NCI-H526 treated with DMSO at 0.1 percent for 48 hours (cell line): ENCODE measurements at places on chromosomes 12 and 14.

DNA sequence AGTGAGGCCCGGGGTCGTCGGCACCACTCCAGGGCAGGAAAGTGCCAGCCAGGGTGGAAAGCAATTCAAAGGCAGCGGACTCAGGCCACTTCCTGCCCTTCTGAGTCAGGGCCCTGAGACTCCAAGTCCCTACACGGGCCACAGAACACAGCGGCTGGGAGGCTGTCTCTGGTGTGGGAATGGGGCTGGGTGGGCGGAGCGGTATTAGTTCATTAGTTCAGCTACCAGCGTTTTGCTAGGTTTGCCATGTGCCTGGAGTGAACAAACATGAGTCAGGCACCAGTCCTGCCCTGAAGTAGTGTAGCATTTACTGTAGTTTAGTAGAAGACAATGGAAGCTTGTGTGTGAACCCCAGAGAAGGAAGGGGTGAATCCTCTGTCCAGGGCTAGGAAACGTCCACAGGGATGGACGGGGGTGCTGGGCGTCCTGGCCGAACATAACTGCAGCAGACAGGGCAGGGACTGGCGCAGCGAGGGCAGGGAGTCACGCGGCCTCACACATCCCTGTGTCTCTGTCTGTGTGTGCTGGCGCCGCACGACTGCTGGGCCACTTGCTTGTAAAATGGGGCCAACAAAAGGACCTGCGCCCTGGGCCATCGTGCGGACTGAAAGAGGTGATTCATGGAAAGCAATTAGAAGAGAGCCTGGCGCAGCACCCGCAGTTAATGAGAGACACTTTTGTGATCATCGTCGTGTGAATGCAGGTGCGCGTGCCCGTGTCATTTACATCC lies 186.4 kb upstream of the PRMT8 start:
- no peak for DNase-seq

DNA sequence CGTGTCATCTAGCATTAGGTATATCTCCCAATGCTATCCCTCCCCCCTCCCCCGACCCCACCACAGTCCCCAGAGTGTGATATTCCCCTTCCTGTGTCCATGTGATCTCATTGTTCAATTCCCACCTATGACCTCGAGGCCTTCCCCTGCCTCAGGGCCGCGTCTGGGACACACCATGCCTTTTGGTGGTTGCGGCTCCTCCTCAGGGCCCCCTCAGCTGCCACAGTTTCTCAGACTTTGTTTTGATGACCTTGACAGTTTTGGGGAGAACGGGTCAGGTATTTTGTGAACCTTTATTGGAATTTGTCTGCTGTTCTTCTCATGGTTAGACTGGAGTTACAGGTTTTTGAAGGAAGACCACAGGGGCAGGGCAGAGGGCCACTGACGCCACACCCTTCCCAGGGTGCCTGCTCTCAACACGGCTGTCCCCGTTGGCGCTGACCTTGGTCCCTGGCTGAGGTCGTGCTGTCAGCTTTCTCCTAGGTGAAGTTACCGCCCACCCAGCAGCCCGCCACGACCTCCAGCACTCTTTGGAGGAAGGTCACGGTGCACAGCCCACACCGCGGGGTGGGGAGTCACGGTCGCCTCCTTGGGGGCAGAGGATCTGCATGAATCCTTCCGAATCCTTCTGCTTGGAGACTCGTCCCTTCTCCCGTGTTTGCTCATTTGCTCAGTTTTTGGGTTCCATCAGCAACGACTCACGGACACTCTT lies 130.5 kb downstream of the KIF26A start:
- no peak for DNase-seq

GRCh38 chr12:109192358-109192757 lies 76.0 kb downstream of the ACACB start:
- DNase-seq, result no peak

- no peak for DNase-seq
Observed at GRCh38 chr12:61521258-61521657, 738.9 kb upstream of the USP15 start.

GRCh38 chr14:38329246-38329645 lies 73.4 kb upstream of the CLEC14A start:
- peak; percentile 47 for DNase-seq

GRCh38 chr12:2092890-2093289 lies 40.1 kb downstream of the CACNA1C start:
- DNase-seq, result no peak

DNA sequence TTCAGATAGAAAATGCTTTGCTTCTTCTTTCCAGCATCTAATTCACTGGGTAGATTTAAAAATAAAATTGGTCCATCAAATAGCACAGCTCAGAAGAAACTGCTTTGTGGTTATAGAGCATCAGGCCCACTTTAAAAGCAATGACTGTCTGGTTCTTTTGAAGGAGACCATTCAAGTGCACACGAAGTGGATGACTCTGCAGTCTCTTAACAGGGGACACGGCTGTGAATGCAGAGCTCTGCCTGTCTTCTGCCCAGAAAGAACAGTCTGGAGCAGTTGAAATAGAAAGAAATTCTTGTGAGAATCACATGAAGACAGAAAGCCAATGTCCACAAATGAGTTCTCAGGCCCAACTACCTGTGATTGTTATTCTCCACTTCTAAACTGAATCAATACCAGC lies 138.7 kb upstream of the PLEKHA5 start:
- DNase-seq, result no peak

GRCh38 chr14:51852541-51852940 lies 7.9 kb upstream of the GNG2 start:
- DNase-seq, result no peak

DNA sequence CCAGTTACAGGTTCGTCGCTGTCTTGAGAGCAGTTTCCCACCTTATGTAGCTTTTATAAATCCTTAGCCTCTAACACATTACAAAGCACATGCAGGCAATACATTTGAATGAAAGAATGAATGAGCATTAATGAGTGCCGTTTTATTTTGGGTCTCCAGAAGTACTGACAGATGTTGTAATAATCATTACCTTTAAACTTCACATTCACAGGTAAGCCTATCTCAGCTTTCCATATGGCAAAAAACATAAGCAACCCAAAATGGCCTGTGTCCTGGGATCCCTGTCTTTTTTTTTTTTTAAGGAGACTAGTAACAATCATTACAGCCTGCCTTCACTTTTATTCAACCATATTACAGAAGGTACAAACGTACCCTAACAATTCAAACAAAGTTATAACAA lies 52.9 kb upstream of the FERMT2 start:
- no peak for DNase-seq

- DNase-seq, result no peak
Observed at GRCh38 chr14:69673104-69673503, 61.7 kb downstream of the SUSD6 start.

GRCh38 chr12:68940731-68941130 lies 7.8 kb upstream of the CPM start:
- no peak for DNase-seq

DNA sequence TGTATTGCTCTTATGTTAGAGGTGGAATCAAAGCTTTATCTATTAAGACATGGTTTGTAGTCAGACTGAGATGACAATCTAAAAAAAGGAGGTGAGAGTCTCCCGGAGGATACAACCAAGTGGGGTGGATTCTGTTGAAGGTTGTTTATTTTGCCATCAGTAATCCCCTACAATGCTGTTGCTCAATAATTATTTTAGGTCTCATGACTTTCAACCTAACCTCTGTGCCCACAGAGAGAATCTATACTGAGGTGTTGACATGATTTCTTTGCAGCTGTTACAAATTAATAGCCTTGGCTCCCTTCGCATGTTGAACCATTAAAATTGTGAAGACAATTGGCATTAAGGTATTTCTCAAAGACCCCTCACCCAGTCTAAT lies 28.7 kb upstream of the FOS start:
- DNase-seq, result no peak

DNA sequence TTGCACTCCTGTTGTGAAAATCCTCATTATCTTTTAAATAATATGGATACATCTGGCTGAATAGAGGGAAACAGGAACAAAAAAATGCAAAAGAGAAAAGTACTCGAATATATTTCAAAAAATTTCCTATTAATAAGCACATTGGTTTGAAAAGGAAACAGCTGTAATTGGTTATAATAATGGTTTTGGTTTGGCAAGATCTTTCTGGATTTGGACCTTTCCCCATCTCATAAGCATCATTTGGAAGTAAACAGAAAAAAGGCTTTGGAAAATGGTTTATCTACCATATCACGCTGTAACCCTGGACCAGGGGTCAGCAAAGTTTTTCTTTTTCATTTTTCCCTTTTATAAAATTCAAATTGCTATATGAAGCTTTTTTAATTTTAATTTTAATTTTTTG lies 2.8 kb upstream of the NINJ2 start:
- DNase-seq, result no peak

GRCh38 chr12:7403466-7403865 lies 40.5 kb downstream of the CD163L1 start:
- DNase-seq, result no peak

- peak; percentile 81 for DNase-seq
Observed at GRCh38 chr12:29149691-29150281, 708 bp downstream of the FAR2 start.

- DNase-seq, result no peak
Observed at GRCh38 chr14:87205811-87206210, 787.2 kb downstream of the GALC start.

GRCh38 chr14:69859591-69859990 lies 19.6 kb upstream of the SMOC1 start:
- DNase-seq, result no peak

- no peak for DNase-seq
Observed at GRCh38 chr12:97921979-97922722, 459.5 kb downstream of the RMST start.

DNA sequence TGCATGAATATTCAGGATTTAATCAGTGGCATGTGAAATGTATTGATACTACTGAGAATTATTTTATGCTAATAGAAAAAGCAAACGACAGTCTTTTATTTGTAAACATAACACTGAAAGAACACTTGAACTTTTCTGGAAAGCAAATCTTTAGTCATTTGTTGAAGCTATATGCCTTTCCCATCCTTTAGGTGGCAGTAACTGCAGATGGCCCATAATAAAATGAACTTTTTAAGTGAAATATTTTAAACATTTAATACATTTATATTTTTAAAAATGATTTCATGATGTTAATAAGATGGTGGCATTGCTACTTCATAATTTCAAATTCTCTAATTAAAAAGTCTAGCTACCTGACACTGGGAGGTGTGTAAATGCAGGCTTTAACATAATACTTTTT lies 13.9 kb upstream of the KRR1 start:
- no peak for DNase-seq

- no peak for DNase-seq
Observed at GRCh38 chr14:68753690-68754089, 39.2 kb downstream of the ZFP36L1 start.

- no peak for DNase-seq
Observed at GRCh38 chr14:81286574-81287370, 66.0 kb upstream of the GTF2A1 start.

GRCh38 chr12:93323625-93324329 lies 53.9 kb upstream of the NUDT4 start:
- no peak for DNase-seq

GRCh38 chr14:72554994-72555608 lies 338.8 kb downstream of the DPF3 start:
- DNase-seq, result no peak

DNA sequence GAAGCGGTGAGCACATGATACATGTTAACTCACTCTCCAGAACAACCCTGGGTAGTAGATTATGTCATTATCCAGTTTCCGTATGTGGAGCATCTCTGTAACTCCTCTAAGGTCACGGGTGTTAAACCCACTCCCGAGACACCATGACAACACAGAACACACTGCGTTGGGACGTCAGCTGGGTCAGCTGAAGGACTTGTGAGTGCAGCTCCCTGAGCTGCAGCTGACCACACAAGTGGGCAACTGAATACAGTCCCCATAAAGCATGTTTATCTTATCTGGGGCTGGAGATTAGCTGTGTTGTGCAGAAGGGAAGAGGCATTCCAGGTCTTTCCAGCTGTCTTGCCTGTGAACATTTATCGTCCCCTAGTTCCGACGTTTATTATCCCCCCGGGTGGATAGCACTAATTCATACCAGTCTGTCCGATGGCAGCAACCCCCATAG lies 211.5 kb downstream of the CHST11 start:
- no peak for DNase-seq

- no peak for DNase-seq
Observed at GRCh38 chr12:32360956-32361355, 38.4 kb upstream of the FGD4 start.

GRCh38 chr14:92513204-92513965 lies at the start of gene RIN3:
RIN3 (plus strand) TSS chr14:92513781; CDS start chr14:92513933, 152 bp downstream.
- no peak for DNase-seq

GRCh38 chr14:101634850-101635748 lies 73.8 kb downstream of the DIO3 start:
- DNase-seq, result no peak

GRCh38 chr12:26396402-26396801 lies 201.0 kb downstream of the SSPN start:
- no peak for DNase-seq

DNA sequence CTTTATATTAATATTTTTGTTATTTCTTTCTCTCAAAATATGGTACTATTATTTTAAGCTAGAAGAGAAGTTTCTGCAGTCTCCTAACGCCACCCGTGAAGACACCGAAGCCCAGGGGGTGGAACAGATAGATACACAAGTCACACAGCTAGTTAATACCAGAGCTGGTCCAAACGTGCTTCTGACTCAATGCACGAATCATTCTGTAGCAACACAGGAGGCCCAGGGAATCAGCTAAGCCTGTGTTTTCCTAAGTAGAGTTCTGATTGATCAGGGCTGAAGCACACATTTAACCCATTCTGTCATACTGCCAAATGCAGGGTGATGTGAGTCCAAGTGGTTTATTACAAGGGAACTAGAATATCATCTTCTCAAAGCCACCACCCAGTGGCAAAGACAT lies 116.9 kb upstream of the PWP1 start:
- DNase-seq, result no peak

DNA sequence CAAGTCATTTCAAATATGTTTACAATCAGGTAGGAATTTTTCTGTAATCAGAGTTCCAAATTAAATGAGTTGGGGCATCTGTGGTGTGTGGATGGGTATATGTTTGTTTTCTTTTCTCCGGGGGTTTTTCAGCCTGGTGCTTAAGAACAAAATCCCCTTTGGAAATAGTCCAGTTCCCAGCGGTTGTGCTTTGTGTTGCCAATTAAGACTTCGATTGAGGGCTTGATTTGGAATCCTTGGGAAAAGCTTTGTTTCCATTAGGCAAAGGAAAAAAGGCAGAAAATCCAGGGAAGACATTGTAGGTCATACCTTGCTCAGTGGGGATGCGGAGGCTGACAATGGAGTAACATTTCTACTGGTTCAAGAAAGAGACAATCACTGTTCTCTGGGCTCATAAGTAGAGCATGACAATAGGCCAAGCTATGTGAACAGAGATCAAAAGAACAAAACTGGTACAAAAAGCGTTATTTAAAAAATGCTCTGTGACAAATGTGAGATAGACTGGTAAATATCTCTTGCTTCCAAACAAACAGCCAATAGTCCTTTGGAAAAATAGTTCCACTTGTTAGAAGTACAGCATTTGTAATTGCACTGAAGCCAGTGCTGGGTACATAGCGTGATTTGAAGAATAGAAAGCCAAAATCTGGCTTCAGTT lies 79.7 kb downstream of the EML1 start:
- no peak for DNase-seq

GRCh38 chr14:50299585-50299984 lies 12.4 kb downstream of the L2HGDH start:
- DNase-seq, result no peak

- DNase-seq, result peak; percentile 32
Observed at GRCh38 chr14:56490379-56490778, 89.2 kb upstream of the TMEM260 start.
